AG20443 (cell line): ENCODE measurements at places on chromosomes 13 and 19.

DNA sequence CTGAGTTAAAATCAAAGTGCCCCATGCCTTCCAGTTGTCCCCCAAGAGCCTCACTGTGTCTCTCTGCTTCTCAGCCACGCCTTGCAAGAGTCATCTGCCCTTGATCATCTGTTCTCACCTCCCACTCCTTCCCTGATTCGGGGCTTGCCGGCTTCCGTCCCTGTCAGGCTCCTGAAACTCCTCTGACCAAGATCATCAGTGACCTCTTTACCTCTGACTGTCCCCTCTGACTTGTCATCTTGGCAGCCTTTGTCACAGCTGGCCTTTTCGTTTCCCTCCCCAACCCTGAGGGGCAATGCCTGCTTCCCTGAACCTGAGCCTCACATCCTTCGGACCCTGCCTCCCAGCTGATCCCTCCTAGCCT is 66.3 kb downstream of the MAP4K1 start:
- DNase-seq = no peak

DNA sequence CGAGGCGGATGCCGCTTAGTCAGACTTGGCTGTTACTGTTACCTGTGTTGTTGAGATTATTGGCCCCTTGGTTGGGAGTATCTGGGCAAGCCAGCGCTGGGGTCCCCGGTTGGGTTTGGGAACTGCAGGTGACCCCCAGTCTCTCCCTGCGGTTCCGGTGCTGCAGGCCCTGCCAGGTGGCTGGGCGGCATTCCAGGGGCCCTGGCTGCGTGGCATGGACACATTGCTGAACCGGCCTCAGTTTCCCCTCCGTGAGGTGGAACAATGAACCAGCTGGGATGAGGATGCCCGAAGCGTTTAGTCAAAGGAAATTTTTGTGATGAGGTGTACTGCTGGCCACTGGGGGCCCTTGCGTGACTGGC is 538 bp downstream of the B3GNT3 start:
- no peak for DNase-seq

DNA sequence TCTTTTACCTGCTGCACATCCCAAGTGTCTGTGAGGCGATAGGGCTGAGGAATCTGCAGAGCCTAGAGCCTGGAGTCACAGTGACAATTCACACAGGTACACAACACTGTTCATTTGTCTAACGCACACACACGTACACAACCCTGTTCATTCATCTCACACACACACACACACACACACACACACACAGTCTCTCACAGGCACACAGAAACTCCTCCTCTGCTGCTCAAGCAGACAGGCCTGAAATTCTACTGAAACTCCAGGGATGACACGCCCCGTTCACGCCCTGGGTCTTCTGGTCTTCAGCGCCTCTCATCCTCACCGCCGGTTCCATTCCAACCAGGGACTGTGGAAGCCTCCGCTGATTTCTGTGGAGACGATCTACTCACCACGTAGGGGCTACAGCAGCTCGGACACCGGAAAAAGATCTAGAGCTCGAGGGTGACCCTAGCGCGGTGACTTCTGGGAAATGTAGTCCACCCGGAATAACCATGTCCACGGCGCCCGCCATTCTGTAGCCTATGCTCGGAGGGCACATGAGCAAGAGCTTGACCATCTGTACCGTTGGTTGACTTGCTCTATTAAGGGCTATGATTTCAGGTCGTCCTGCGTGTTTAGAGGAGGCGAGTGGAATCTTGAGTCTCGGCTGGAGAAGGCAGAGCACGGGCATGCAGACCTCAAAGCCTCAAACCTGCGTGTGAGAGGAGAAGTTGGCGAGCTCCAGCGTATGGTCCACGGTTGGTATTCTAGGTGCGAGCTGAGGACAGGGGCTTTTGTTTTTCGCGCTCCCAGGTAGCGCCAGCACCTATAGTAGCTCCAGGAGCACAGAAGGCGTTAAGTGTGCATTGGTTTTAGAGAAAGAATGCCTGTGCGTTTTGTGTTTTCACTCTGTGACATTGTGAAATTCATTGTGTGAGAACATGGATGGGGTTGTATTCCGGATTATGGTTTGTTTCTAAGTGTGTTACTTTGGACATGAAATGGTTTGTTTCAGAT is 33.4 kb downstream of the ZNF45 start:
- peak; percentile 94 for DNase-seq

DNA sequence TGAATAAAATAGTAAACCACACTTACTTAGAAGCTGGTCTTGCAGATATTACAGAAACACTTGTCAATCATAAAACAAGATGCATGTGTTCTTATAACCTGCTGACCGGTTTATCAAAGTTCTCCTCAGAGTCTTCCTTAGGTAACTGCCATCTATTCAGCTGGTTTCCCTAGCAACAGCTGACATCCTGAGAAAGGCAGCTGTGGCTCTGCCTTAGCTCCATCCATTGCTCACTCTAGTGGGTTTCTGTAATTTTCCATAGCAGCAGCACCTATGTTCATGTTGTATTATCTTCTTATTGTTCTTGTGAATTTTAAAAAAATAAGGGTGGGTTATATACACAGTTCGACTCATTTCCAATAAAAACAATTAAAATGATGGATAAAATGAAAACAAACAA is 87.8 kb downstream of the RAP2A start:
- no peak for DNase-seq

DNA sequence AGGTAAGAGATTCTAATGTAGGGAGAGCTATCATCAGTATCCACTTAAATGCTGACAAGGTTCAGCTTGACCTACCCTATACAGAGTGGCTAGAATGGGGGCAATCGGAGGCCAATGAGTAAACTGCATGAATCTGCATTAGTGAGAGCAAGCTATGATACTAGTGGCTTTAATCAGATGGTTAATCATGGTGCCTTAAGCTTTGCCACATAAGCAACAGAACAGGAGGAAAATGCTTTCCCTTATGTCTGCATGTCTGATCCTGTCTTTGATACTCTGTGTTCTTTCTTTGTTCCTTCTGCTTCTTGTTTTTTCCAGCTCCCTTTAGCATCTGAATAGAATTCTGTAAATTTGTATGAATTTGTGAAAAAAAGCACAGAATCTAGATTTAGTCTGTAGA is 91.1 kb downstream of the WDFY2 start:
- no peak for DNase-seq

- DNase-seq = no peak
Observed at GRCh38 chr13:76000131-76000530, 364.0 kb downstream of the LMO7 start.

DNA sequence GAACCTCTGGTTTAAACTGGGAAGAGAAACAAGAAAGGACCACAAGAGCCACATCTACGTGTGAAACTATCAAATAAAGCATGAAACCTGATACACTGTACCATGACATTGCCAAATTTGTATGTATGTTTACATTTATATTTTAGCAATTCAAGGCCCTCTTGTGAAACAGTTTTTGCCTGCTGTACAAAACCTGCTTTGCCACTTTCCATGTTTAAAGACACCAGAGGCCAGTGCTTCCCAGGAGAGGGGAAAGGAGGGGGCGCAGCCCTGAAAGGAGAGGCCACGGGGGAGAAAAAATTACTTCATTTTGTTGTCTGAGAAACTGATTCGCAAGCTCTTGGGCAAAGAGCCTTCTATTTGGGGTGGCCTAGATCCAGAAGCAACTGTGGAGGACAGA is 124.8 kb downstream of the DCLK1 start:
- DNase-seq = no peak

DNA sequence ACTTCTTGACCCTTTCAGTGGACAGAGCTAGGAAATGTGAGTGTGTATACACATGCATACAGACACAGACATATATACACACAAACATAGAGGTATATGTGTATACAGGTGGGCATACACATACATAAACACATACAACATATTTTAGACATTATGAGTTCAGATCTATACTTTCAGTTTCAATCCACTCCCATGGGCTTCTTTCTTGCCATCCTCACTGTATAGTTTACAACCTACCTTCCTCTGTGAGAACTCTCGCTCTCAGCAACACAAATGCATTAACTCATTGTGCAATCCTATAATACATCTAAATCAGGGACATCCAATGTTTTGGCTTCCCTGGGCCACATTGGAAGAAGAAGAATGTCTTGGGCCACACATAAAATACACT is 21.2 kb upstream of the SCEL start:
- no peak for DNase-seq

DNA sequence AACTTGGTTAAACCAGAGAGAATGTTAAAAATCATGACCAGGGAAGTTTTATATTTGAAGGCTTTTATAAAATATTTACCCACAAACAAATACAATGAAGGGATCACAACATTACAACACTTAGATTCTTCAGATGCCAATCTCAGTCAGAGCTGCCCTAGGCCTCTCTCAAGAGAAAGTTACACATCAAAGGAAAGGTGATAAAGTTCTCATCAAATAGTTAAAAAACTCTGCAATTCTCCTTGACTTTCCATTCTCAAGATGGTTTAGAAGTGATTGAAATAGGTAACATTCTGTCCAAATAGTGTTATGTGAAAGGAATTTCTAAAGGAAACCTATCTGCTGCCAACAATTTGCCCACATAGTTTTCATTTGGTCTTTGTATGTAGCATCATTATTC is 1115.2 kb upstream of the MIR17HG start:
- no peak for DNase-seq

DNA sequence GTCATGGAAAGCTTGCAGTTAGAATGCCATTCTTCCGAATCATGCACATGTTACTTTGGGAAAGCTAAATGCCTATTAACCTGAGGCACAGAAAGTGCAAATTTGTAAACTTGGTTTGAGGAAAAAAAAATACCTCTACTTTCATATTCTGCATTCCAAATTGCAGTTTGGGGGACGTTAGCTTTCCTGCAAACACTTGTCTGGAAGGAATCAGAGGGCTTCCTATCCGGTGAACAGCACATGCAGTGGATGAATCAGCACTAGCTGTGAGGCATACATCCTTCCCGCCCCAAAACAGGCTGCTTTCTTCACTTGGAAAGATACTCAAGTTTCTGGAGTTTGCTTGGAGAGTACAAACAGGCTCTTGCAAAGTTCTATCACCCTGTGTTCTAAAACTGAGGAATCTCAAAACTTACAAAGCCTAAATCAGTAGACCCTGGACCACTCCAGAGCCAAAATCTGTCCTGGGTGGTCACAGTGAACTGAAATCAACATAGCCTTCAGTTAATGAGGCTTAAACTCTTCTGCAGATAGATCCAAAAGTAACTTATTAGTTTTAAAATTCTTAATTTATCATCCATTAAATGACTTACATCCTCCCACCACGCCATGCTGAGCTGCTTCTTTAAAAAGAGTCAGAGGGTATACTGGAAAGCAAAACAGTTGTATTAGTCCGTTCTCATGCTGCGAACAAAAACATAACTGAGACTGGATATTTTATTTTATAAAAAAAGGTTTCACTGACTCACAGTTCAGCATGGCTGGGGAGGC is 802.3 kb upstream of the ARGLU1 start:
- no peak for DNase-seq

- no peak for DNase-seq
Observed at GRCh38 chr13:60427285-60427684, 30.3 kb downstream of the TDRD3 start.

DNA sequence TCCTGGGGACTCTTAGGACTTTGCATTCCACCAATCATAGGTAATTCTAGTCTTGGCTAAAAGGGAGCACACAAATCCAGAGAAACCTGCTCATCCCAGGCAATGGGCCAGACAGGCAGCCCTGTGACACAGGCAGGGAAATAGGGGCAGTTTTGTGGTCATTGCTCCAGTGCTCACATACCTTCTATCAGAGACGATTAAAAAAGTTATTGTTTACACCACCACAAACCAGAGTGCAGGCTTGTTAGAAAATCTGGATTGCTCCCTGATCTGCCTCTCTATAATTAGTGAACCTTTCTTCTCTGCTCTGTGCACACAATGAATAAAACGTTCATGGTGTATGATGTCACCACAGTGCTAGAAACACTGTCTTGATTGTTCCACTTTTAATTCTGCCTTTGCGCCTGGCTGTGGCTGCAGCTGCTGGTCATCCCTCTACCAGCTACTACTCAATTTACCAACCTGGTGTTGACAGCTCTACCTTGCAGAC is 121.6 kb upstream of the SPATA13 start:
- DNase-seq = peak; percentile 68

DNA sequence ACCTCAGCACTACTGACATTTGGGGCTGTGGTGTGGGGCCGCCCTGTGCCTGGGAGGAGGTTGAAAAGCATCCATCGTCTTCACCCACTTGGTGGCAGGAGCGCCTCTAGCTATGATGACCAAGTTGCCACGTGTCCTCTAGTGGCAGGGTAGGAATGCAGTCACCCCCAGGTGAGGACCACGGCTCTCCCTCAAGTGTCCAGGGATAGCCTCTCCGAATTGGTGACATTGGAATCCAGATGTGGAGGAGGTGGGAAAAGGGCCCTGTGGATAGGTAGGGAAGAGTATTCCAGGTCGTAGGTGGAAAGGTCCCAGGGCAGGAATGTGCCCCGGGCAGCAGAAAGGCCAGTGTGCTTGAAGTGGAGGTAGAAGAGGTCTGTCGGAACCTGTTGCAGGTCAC is 37.6 kb downstream of the ARHGEF18 start:
- DNase-seq = no peak

- DNase-seq = peak; percentile 97
Observed at GRCh38 chr19:51366389-51367254, 434 bp upstream of the ETFB start.

GRCh38 chr13:63481334-63481733 is 2065.7 kb upstream of the PCDH20 start:
- DNase-seq = no peak

DNA sequence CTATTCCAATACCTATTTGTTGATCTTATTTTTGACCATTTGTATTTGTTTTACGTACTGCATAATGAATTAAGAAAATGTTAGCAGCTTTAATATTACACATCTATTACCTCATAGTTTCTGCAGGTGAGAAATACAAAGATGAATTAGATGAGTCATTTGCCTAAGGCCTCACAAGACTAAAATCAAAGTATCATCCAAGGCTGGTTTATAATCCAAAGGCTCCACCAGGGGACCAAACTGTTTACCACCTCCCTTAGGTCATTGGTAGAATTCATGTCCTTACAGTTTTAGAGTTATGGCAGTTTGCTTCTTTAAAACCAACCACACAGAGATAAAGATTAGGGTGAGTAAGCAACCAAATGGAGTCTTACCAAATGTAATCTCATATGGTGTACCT is 848.1 kb downstream of the SLITRK6 start:
- no peak for DNase-seq

- peak; percentile 67 for DNase-seq
Observed at GRCh38 chr13:73059460-73060250, 850 bp downstream of the KLF5 start.

- DNase-seq = no peak
Observed at GRCh38 chr13:113058988-113059850, 46.4 kb upstream of the F7 start.

DNA sequence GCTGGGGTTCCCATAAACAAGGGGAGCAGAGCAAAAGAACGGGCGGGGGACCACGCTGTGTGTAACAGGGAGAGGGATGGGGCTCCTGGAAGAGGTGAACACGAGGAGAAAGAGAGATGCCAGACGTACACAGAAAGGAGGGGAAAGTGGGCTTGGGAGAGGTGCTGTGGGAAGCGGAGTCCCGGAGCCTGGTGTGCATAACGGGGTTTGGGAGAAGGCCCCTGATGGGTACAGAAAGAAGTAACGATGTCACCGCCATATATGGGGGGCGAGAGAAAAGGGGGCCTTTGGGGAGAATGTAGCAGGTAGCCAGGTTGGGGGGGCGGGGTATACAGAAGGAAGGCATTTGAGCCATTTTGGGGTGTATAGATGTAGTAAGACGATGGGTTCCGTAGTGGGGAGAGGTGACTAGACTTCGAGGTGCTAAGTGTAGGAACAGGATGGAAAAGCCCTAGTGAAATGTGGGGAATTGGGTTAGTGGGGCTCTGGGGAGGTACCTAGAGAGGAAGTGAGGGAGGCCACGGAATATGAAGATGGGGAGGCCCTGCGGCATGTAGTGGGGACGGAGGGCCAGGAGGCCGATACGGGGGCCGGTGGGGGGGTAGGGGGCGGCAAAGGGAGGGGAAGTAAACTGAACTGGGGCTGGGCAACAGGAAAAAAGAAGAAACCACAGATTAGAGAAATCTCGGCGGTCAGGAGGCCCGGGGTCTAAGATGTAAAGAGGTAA is 787 bp downstream of the ZNF580 start:
- DNase-seq = no peak
